Left colon (tissue), 2 donors: ENCODE measurements at places on chromosomes 2 and 18. TPM values are rescaled to one million over a fixed set of nuclear protein-coding genes. Genes with fewer than 3 reads are reported as not detected.

- no peak for DNase-seq
Measured at GRCh38 chr2:10559634-10560224, 111.6 kb upstream of the ODC1 start.

The SAG gene
- total RNA-seq = not detected

GRCh38 chr18:67354692-67355091 is 161.8 kb downstream of the DSEL start:
- no peak for DNase-seq

- DNase-seq = no peak
Measured at GRCh38 chr2:181907057-181907456, 15.5 kb downstream of the ITPRID2 start.

The LIMS3 gene
- total RNA-seq = 1.3 TPM

- DNase-seq = no peak
Measured at GRCh38 chr2:140286377-140286776, 1506.2 kb upstream of the NXPH2 start.

- DNase-seq = no peak
Measured at GRCh38 chr2:113978524-113979190, 88.8 kb downstream of the ACTR3 start.

GRCh38 chr2:237298151-237299118 is 115.5 kb downstream of the COL6A3 start:
- DNase-seq = no peak

DNA sequence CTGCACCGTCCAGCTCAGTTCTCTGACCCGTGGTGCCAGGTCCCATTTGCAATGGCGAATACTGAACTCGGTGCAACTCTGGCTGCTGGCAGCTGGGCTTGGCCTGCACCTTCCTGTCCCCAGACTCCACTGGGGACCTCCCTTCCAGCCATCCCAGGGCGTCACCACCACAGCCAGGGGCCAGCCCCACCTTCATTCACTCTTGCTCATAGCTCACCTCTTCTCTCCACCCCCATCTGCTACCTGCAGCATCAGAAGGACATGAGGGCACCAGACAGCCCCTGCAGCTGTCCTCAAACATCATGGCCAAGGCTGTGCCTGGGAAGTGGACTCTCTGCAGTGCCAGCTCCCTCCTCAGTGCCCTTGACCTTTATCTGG is 16.2 kb upstream of the ALPI start:
- DNase-seq = no peak

GRCh38 chr2:101596333-101596732 is 101.2 kb upstream of the MAP4K4 start:
- DNase-seq = no peak

The MC4R gene
- total RNA-seq = not detected

GRCh38 chr18:29586210-29586609 is 1409.3 kb upstream of the CDH2 start:
- DNase-seq = no peak

- DNase-seq = no peak
Measured at GRCh38 chr2:166060191-166060590, 67.6 kb downstream of the SCN1A start.

DNA sequence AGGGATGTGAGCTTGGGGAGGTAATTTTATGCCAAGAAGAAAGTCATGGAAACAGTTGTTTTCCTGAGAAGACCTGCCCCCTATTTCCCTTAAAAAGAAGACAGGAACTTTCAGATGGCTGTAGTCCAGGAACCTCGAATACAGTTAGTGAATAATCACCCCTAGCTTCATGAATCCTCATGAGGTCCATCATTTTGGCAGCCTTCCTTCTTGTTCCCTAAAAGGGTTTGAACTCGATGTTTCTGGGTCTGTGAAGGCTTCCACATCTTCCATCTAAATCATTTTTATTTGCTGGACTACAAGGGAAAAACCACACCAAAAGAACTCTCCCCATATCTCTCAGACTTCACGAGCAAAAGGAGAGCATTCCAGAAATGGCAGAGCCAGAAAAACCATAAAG is 290.8 kb downstream of the SLC4A3 start:
- no peak for DNase-seq

DNA sequence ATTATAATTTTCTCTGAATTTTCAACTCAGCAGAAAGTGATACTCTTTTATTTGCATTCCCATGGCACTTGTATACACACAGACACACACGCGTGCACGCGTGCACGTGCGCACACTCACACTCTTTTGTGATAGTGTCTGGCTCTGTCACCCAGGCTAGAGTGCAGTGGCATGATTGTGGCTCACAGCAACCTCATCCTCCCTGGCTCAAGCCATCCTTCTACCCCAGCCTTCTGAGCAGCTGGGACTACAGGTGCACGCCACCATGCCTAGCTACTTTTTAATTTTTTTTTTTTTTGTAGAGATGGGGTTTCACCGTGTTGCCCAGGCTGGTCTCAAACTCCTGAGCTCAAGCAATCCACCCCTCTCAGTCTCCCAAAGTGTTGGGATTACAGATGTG is 123.2 kb downstream of the MC4R start:
- DNase-seq = no peak

The DSEL gene
- total RNA-seq = 0.76 TPM

DNA sequence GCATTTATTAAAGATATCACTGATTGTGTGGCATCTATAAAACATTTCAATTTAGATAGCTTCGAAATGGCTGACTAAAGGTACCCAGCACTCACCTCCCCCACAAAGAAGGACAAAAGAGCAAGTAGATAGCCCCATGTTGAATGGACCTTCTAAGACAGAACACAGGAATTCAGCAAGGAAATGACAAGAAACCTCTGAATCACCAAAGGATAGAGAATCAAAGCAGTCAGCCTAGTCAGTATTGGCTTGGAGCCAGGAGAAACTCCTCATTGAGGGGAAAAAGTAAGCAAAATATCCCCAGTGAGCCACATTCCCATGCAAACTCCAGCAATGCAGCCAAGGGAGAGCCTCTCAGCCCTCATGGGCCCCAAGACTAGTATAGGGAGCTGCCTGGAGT is 113.7 kb downstream of the BARD1 start:
- no peak for DNase-seq

The ADAM23 gene
- total RNA-seq = 0.79 TPM

The DNAH7 gene
- 2.6 TPM for total RNA-seq

DNA sequence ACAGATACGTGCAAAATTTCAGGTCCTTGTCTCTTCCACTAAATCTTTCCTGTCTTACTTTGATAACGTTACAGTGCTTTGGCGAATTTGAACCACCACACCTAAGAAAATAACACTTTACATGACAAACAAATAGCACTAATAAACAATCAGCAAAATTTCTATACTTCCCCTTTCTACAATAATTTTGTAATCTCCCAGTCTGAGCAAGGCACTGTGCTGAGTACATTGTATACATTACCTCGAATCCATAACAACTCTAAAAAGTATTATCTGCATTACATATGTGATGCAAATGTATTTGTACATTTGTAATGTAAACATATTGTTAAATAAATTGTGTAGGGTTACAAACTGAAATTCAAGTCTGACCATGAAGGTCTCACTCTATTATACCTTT is 49.9 kb downstream of the RTN4 start:
- DNase-seq = no peak

GRCh38 chr2:78541088-78541450 is 484.4 kb upstream of the REG3G start:
- DNase-seq = no peak

DNA sequence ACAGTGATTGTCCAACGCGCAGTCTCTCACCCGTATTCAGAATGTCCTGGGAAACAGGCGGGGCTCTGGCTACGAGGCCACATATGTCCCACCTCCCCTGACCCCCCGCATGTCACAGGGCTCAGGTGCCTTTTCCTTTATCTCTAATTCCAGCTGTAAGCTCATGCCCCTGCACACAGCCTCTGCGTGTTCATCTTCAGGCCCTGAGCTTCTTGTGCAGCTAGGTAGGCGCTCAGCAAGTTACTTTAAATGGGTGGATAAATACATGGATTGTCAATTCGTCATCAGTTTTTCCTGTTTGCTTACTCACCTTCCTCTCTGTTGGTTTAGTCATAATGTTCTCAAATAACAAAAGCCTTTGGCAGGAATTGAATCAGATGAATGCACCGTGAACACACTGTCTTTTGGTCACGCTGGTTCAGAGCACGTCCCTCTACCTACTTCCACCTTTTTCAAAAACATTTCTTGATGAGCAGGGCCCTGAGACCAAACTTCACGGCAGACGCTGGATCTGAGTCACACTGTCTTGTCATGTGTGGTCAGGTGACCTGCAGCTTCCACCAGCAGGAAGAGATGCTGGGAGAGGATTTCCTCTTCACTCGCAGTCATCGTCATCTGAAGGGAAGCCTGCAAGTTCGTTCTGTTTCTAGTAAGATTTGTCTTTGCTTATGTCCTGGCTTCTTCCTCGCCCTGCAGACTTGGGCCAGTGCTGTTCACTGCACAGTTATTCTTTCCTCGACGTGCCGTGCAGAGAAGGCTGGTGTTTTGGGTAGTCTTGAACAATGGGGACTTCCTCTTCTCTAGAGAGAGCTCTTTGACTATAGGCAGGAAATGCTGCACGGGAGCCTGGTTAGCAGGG is 138.1 kb downstream of the PTGR3 start:
- DNase-seq = peak; percentile 43

DNA sequence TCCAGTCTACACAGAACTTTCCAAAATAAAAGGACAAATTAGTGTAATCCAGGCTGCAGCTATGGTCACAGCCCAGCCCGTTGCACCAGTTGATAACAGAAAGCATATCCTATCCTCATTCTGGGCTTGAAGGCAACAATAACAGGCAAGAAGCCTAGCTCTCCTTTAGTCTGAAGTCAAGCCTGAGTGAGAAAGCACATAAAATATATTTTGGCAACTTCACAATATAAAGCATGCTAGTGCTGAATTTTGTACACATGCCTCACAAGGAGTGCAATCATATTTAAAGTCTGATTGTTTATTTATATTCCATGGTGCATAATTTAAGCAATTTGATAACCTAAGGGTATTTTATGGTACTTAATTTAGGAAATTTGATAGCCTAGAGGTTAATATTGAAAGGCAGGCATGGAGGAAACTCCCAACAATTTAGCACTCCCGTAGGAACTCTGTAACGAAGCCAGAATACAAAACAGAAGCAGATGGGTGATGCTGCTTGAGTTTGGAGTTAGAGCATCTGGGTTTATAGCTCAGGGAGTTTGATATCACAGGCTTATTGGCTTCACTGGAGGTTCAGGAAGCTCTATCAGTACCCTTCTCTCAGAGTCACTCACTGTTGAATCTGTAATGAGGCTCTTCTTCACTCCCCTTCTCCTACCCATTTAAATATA is 1199.1 kb upstream of the GYPC start:
- DNase-seq = no peak

- no peak for DNase-seq
Measured at GRCh38 chr2:240105982-240106381, 30.1 kb downstream of the COPS9 start.

- DNase-seq = no peak
Measured at GRCh38 chr18:78739882-78740677, 239.5 kb upstream of the SALL3 start.

GRCh38 chr18:2906704-2907549 is 60.1 kb downstream of the EMILIN2 start:
- peak; percentile 74 for DNase-seq

DNA sequence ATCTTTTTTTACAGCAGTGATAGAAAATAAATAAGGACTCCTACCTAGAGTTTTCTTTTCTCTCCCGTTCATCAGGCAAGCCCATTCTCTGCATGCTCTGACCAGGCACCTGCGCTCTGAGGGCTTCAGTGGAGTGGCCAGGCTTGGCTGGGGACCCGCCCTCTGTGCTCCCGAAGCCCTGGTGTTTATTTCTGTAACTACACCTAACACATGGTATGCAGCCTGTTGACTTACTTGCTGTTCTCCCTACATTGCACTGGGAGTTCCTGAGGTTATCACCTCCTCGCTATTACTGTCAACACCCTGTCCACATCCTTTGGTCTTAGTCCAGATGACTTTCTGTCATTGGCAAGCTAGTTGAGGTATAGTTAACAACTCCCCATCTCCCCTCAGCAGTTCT is 317.7 kb downstream of the LPIN1 start:
- no peak for DNase-seq

GRCh38 chr18:73007195-73007914 is 139.6 kb upstream of the NETO1 start:
- no peak for DNase-seq

The TRIM43 gene
- not detected for total RNA-seq

DNA sequence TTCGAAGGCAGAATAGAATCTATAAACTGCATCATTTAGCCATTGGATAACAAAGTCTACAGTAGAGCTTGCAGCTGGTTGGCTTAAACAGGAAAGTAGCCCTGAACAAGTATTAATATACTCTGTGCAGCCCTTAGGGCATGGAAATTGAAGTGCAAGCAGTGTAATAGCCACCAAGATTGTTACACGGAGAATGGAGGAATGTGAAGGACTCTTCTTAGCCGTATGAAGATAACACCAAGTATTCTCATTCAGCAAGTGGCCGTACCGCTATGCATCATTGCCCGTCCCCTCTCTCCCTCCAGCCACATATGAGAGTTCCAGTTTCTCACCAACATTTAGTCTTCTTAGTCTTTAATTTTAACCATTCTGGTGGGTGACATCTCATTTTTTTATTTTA is 40.5 kb downstream of the ANKRD12 start:
- DNase-seq = no peak

The CCDC121 gene
- 2.5 TPM for total RNA-seq

DNA sequence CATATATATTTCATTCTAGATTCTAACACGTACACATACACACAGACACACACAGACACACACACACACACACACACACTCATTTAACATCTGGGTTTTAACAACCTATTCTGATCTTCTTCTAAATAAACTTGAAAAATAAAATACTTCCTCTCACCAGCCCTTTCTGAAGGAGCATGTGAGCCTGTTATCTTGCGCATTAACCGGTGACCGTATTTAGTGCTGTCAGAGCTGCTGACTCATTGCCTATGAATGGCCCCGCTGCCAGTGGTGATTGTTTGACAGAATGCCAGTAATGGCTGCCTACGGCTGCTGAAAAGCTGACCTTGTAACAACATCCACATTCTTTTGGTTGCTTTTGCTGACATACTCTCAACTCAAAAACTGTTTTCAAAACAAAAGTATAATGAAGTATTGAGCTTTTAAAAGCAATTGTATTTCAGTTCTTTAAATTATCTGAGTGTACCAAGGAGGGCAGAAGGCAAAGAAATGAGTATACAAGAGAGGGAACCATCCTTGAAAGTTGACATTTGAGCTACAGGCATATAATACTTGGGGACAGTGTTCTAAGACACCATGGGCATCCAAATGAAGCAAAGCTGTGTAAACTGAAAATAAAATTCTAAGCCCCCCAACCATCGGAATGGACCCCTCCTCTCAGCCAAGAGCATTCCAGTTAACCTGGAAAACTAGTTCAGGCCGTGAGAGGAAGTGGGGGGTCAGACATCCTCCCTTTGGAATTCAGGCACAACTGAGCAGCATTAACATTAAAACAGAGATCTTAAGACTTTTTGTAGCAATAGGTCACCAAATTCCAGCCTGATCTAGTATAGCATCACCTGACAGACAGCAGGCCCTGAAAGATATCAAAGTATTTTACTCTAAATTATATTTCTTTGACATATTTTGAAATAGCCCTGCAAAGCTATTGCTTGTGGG is 50.2 kb upstream of the DTNA start:
- peak; percentile 74 for DNase-seq

DNA sequence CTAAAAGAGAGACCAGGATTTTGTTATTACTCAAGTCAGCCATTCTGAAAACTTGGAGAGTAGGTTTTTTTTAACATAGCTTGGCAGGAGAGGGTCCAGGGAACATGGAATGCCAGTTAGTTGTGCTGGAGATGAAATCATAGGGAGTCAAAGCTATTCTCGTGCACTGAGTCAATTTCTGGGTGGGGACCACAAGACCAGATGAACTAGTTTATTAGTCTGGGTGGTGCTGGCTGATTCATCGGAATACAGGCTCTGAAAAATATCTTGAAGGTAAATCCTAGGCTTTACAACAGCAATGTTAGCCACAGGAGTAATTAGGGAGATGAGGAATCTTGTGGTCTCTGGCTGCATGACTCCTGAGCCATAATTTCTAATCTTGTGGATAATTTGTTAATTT is 921.4 kb downstream of the TRIB2 start:
- DNase-seq = no peak
